COLO829 (cell line): ENCODE measurements at places on chromosomes 7 and 10.

- DNase-seq = peak; percentile 73
These were observed 355.9 kb downstream of the SFMBT2 start for GRCh38 chr10:7054915-7055314.

DNA sequence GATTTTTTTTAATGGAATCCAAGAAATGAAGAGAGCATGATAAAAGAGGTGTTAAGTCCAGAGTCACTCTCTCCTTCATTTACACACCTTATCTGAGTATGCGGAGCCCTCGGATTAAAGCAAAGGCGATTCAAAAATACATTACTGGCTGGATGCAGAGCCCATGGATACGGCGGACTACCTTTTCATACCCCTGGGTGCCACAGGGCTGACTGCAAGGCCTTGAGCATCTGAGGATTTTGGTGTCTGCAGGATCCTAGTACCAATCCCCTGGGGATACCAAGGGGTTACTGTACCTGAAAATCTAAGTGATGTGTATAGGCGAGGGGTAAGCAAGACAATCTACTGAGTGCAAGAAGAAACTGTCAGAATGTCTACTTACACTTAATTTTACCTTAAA lies 20.5 kb downstream of the PIP4K2A start:
- DNase-seq = no peak

DNA sequence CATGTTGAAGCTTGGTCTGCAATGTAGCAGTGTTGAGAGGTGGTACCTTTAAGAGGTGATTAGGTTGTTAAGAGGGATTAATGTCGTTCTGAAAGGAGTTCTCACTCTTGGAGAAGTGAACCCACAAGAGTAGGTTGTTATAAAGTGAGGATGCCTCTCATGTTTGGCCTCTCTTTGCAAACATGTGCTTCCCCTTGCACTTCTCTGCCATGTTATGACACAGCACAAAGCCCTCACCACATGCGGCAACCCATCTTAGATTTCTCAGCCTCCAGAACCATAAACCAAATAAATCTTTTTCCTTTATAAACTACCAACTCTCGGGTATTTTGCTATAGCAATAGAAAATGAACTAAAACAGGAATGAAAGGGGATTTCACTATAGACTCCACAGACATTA lies 66.3 kb downstream of the KMT2C start:
- DNase-seq = no peak

DNA sequence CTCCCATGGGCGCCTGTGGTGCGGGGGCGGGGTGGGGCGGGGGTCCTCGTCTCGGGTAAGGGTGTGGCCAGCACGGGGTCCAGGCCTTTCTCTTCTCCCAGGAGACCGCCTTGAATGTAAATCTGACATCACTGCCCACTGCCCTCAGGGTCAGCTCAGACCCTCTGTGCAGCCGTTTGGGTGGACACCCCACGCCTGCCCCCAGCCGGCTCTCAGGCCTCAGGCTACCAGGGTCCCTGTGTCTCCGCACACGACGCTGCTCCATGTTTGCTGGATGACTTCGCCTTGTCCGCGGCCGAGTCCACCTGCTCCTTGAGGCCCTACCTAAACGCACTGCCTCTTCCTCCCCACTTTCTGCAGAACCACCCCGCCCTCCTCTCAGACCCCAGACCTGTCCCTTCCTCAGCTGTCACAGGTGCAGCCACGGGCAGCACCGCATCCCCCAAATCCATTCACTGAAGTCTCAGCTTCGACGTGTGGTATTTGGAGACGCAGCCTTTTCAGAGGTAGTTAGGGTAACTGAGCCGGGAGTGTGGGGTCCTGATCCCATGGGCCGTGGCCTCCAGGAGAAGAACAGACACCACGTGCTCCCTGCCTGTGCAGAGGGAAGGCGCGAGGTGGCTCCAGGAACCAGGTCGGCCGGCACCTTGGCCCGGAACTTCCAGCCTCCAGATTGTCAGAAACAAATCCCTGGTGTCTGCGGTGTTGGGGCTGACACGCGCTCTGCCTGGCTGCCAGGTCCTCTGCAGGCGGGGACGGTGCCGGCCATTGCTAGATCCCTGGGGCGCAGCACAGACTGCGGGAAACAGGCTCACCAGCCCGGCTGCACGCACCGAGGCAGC lies 97.4 kb upstream of the DIP2C start:
- no peak for DNase-seq

GRCh38 chr10:104802941-104803340 lies 161.9 kb downstream of the SORCS3 start:
- DNase-seq = no peak

DNA sequence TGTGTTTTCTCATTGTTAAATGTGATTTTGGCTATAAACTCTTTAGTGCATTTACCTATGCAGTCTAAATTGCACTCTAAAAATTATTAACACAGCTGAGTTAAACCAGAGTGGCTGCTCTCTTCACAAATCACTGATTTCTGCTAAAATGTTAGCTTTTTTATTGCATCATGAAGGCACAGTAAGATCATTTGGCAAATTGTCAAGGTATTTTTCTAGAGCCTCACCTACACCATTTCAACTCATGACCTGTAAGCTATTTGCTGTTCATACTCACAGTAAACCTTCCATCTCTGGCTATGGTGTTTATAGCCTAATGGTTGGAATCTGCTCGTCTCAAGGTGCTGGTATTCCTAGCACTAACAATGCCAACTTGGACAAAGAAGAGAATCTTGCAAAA lies 25.7 kb downstream of the NDUFB2 start:
- no peak for DNase-seq

DNA sequence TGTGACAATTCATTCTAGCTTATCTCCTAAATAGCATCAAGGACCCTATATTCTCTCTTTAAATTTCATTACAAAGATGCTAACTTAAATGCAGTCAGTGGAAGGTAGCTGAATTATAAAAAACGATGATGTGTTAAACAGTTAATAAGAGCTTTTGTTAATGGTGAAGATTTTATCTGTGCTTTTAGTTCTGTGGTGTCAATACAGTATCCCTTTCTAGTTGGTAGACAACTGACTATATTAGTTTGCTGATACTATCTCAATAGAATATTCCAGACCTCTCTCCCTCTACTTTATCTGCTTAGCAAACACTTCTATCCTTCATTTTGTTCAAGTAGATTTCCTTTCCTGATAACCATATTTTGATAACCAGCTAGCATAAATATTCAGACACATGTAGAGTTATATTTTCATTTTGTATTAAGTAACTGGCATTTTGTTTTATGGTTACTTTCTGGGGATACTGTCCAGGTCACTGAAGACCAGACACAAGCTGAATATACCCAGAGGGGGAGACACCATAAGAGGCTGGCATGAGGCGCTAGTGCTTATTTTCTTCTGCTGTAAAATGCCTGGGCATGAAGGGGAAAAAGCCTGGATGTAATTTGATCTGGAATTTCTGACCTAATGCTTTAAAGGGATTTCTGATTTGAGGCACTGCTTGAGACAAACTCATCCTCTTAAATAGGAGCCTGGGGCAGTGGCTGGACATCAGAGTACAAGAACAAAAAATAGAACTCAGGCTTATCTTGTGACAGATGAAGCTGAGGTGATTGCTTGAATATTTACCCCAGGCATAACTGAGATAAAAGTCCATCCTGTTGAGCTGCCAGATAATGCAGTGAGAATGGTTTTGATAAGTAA lies 197.5 kb downstream of the MALRD1 start:
- DNase-seq = no peak

GRCh38 chr10:88395677-88396076 lies 187.4 kb downstream of the RNLS start:
- no peak for DNase-seq

- peak; percentile 66 for DNase-seq
These were observed 75.3 kb downstream of the ZNF92 start for GRCh38 chr7:65448816-65449504.

- DNase-seq = no peak
These were observed 13.6 kb upstream of the PRKAG2 start for GRCh38 chr7:151890355-151891004.

- no peak for DNase-seq
These were observed 36.2 kb downstream of the WBP1L start for GRCh38 chr10:102779680-102780526.

DNA sequence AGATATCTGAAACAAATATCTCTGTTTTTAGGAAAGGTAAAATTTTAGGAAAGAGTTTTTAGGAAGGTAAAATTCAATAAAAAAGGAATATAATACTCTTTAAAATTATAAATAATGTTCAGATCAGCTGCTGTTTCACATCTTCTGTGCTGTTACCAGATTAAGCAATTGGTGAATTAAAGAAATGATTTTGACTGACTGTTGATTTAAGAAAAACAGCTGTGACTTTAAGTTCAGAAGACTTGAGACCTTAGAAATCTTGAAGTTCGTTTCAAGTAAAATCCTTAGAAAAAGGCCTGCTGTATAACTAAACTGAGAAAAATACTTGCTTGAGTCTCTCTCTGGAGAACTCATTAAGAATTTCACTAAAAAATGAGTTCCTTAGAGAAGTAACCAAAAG lies 250.6 kb downstream of the DOCK4 start:
- no peak for DNase-seq

- no peak for DNase-seq
These were observed 24.1 kb downstream of the TAX1BP1 start for GRCh38 chr7:27763983-27764508.

DNA sequence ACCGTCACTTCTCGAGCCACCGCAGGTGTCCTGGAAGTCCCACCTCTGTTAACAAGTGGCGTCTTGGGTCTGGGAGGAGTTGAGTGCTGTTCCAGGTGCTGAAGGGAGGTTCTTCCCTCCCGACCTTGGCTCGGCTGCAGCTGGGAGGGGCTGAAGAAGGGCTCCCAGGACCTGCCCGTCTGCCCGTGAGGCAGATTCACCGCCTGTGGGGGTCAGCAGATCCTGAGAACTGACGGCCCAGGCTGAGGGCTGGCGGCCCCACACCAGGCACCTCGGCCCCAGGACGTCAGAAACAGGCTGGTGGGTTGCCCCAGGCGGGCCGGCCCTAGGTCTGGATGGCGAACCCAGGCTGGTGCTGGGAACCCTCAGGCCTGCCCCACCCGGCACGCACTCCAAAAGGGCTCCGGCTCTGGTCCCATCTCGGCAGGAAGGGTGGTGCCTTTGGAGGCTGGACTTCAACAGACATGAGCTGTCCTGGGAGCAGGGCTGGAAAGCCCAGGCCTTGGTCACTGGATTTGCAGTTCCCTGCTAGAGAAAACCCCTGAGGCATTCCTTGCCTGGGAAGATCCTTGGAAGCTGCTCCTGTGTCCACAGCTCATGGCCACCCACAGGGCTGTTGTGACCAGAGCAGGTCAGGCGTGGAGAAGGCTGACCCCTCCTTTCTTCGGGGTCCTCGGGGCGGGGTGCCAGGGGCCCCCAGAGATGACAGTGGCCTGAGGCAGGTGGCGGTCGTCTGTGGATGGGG lies 42.6 kb upstream of the CFAP46 start:
- DNase-seq = no peak

DNA sequence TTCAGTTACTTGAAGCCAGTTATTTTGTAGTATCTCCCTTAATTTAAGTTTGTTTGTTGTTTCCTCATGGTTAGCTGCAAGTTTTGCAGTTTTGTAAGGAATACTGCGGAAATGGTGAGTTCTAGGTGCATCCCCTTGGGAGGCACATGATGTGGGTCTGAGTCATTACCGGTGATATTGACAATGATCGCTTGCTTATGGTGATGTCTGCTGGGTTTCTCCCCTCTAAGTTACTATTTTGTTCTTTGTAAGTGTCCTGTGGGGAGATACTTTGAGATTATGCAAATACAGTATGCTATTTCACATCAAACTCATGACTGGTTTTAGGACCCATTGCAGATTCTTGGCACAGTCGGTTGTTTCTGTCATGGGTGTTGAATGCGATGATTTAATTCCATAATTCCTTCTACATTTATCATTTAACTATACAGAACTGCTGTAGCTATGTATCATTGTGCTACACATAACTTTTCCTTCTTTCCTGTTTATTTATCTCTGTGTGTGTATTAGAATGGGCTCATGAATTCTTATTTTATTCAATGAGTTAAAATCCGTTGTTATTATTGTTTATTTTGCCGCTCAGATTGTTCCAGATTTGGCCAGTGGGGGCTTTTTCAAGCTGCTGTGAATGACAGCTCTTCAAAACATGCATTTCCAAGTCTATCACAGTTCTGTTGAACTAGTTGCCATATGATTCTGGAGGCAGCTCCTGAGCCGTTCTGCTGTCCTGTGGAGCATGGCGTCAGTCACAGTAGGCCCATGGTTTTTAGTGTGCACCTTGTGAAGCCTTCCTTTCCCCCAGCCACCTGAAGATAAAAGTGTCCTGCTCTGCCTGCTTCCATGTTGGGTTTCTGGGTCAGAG lies 18.4 kb downstream of the TSPAN14 start:
- peak; percentile 58 for DNase-seq

GRCh38 chr10:63702092-63702491 lies 180.9 kb downstream of the REEP3 start:
- no peak for DNase-seq

DNA sequence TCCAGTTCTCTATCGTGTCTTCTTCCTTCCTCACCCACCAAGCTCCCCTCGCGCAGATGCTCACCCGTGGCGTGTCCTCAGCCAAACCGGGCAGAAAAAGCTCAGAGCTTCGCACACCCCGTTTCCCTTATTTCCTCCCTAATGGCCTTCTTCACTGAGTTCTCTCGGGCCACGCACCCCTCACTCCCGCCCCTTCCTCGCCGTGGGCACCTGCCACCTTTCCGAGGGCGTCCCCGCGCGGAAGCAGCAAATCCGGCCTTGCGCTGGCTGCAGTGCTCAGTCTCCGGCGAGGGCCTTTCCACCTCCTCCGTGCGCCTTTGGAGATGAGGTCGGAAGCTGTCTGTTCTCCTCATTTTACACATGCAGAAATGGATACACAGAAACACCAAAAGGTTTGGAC lies 12.4 kb upstream of the CALML3 start:
- no peak for DNase-seq

- no peak for DNase-seq
These were observed 125.3 kb upstream of the RSU1 start for GRCh38 chr10:16942381-16943078.
